ENCODE measurements at places on chromosomes 6 and 20. TPM values are rescaled to one million over a fixed set of nuclear protein-coding genes. Genes with fewer than 3 reads are reported as not detected.

Gene BMP5
- not detected for total RNA-seq

Gene CLVS2
- total RNA-seq = not detected

Gene VGLL2
- total RNA-seq = not detected

Gene ACTL10
- total RNA-seq = 4.1 TPM

Gene DPM1
- total RNA-seq = 46.2 TPM

Gene LSM14B
- 47.1 TPM for total RNA-seq

Gene CAP2
- not detected for total RNA-seq

Gene ABCC10
- 47.1 TPM for total RNA-seq

Gene UQCC2
- 77.6 TPM for total RNA-seq

Gene TUBB2B
- total RNA-seq = not detected

Gene HSP90AB1
- 571 TPM for total RNA-seq

Gene ZSCAN9
- 1.5 TPM for total RNA-seq

Gene SLC16A10
- total RNA-seq = 3.2 TPM

Gene ENPP5
- 0.23 TPM for total RNA-seq

Gene GRM1
- total RNA-seq = not detected

Gene CST5
- not detected for total RNA-seq

Gene SLA2
- 87.3 TPM for total RNA-seq

Gene GCNT2
- total RNA-seq = 5.5 TPM

Gene ILRUN
- 72.0 TPM for total RNA-seq

Gene SAMD3
- total RNA-seq = 49.5 TPM

Gene PRR18
- not detected for total RNA-seq

Data from activated CD4-positive, alpha-beta T cell treated with anti-CD3 and anti-CD28 coated beads, Interleukin-2, amount 10 ng/mL, durations not matched to agents 7 days and 5 days (primary cell).